DMS 273 treated with DMSO at 0.1 percent for 48 hours (cell line): ENCODE measurements at places on chromosomes 7 and 10.

DNA sequence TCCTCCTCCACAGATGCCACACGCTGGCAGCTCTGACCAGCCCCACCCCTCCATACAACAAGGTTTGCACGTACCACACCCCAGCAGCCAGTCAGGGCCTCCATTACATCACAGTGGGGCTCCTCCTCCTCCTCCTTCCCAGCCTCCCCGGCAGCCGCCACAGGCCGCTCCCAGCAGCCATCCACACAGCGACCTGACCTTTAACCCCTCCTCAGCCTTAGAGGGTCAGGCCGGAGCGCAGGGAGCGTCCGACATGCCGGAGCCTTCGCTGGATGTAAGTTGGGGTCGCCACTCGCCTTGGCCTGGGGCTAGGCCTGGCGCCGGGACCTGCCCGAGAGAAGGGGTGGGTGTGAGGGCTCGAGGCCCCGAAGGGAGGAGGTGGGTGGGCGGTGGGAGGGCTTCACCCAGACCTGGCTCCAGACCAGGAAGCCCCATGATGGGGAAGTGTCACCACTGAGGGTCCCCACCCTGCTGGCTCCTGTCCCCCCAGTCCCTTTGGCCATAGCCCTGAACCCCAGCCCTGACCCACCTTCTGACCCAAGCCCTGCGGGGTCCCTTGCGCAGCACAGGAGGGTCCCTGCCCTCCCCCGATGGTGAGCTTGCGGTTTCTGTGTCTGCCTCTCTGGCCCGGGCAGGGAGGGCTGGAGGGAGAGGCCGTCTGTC, 36.2 kb upstream of the PPIF start:
- DNase-seq = no peak

- DNase-seq = no peak
Observed at GRCh38 chr10:1123972-1124371, 67.8 kb downstream of the WDR37 start.

DNA sequence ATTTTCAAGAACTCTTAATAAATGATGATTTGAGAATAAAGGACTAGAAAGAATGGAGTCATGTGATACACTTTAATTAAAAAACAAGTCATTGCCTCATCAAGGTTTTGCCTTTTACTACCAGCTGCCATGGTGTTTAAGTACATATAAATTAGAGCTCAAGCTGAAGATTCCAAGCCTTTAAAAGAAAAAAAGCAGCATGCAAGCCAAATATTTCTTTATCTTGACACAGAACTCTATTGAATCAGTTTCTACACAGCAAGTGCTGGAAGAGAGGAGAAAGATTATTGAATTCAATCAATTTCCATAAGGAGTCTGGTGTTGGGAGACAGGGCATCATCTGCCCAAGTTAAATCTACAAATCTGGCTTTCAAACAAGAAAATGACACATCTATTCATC, 347.9 kb downstream of the WDR11 start:
- DNase-seq = no peak

GRCh38 chr10:132336064-132336746, 4.2 kb downstream of the LRRC27 start:
- no peak for DNase-seq

DNA sequence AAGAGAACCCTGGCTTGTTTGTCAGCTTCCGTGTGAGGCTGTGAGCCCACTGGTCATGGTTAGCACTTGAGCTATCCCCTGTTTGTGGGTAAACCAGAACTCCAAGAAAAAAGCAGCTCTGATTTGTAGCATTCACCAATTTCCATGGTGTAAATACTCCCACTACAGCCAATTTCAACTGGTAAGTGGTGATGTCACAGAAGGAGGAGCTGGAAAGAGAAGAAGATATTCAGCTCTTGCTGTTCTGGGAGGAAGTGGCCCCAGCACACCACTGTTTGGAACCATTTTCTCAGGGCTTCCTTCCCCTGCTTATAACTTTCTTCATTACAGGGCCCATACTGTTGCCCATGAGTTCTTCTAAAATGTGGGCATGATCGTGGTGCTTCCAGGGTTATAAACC, 500.1 kb upstream of the ZMIZ1 start:
- no peak for DNase-seq

GRCh38 chr7:106609416-106609815, 51.5 kb downstream of the CCDC71L start:
- no peak for DNase-seq

DNA sequence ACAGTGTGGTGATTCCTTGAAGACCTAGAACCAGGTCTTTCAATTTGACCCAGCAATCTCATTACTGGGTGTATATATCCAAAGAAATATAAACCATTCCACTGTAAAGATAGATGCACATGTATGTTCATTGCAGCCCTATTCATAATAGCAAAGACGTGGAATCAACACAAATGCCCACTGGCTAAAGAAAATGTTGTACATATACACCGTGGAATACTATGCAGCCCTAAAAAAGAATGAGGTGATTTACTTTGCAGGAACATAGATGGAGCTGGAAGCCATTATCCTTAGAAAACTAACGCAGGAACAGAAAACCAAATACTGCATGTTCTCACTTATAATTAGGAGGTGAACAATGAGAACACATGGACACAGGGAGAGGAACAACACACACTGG, 278.0 kb upstream of the KCND2 start:
- DNase-seq = no peak

DNA sequence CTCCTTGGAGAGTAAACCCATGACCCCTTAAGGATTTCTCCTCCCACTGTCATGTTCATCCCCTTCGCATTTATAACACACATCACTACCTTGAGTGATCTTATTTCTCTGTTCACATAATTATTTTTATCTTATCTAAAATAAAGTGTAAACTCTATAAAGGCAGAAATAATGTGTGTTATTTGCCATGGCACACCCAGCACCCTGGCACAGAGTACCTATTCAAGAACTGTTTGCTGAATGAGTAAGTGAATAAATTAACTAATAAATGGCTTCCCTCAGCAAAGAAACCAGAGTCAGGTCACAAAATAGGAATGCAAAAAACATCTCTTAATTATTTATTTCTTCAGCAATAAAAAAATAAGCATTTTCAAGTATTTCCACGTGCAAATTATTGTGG, 330.3 kb upstream of the GHITM start:
- DNase-seq = no peak

DNA sequence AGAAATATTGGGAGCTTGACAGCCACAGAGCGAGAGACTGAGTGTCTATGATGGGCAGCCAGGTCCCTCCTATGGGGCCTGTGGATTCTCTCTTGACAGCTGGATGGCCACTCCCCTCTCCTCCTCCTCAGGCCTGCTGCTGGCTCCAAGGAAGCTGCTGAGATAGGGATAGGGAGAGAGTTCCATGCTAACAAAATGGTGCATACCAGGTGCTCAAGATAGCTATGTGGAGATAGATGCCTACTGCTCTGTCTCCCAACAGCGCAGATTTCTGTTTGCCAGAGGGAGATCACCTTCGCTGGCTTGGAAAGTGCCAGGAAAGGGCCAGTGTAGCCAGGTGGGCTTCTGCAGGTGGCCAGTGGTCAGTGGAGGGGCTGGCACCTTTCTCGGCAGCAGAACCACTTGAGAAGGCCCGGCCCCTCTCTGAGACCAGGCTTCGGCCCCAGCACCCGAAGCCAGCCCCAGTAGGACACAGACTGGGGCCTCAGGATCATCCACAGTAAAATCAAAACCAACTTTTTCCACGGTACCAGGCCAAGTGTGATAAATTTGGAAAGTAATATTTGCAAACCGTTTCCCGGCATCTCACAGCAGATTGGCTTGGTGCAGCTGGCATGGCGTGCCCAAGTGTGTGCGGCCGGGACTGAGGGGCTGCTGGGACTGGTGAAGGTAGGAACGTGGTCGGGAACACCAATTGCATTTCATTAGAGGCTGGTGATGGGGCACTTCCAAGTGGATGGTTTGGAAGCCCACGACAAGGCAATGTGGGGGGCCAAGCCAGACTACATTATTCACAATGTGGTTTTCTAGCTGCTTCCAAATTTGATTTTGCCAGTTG, 139.6 kb downstream of the PTPN20 start:
- DNase-seq = no peak

DNA sequence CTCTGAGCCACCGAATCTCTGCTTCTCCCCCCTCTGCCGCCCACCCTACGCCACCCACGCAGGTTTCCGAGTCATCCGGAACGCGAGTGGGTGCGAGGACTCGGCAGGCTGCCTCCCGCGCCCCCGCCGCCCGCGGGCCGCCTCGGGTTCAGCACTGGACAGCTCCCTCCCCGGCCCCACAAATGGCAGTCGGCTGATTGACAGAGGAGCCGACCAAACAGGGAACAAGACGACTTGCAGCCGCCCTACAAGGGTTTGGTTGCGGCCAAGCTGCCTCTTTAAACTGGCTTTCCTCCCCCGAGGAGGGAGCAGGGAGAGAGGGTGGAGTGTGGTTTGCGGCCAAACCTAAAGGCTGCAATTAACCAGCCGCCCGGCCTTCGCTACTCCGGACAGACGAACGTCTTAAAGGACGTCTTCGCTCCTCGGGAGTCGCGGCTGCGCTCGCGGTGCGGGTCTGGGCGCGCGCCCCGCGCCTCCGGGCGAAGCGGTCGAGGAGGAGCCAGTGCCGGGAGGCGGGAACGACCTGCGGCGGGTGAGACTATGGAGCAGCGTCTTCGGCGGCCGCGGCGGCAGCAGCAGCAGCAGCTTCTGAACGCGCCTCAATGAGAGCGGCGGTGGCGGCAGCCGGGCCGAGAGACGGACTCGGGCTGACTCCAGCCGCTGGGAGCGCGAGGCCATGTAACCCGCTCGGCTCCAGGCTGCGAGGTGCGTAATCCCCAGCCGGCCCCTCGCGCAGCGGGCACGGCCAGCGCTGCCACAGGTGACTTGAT, at the start of gene GPR158:
TSS of gene GPR158 (plus strand) at position 541 of the 770 bp plus-strand sequence. CDS start 420 bp downstream, outside the sequence.
- DNase-seq = peak; percentile 42

- DNase-seq = no peak
Observed at GRCh38 chr7:18429547-18429946, 66.0 kb upstream of the HDAC9 start.

DNA sequence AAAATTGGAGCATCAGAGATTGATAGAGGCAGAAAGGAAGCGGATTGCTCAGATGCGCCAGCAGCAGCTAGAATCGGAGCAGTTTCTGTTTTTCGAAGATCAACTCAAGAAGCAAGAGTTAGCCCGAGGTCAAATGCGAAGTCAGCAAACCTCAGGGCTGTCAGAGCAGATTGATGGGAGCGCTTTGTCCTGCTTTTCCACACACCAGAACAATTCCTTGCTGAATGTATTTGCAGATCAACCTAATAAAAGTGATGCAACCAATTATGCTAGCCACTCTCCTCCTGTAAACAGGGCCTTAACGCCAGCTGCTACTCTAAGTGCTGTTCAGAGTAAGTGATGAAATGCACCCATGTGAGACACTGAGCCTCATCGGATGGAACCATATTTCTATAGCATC, 33.1 kb downstream of the STAMBPL1 start:
- peak; percentile 57 for DNase-seq

DNA sequence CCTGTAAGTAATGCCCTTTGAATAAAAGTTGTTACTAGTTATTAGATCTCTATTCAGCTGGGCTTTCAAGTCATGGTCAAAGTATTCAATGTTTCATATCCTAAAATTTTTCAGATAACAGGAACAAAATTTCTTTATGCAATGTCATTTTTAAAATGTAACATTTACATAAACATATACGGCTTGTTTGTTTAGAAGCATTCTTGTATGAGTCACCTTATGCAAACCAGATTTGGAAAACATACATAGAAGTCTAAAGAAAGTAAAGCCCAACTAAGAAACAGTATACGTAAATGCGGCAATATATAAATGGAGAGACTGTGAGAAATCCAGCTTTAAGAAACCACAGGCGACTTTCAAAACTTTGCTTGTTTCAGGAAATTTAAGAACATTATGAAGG, 10.5 kb downstream of the TMEM168 start:
- no peak for DNase-seq

DNA sequence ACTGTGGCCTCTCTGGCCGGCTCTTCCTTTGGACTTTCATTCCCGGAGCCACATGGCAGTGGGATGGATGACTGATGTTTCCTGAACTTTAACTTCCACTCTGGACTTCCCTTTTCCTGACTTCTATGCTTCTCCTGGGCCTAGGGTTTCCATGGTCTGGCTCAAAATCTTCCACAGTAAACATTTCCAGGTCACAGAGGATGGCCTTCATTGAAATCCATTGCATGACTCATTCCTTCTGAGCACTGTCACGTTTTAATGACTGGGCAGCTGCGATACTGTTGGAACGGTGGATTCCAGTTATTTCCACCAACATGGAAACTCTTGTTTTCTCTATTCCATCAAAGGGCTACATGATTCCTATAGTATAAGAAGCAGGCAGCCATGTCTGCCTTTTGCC, 24.4 kb upstream of the ZNF273 start:
- no peak for DNase-seq

- DNase-seq = no peak
Observed at GRCh38 chr7:27640884-27641574, 21.7 kb downstream of the HIBADH start.

- no peak for DNase-seq
Observed at GRCh38 chr7:51224811-51225595, 91.6 kb downstream of the COBL start.

GRCh38 chr10:29532256-29532878, 102.4 kb downstream of the SVIL start:
- DNase-seq = no peak

GRCh38 chr10:132619927-132620326, 82.3 kb downstream of the INPP5A start:
- DNase-seq = no peak

- DNase-seq = no peak
Observed at GRCh38 chr7:40221836-40222235, 87.0 kb downstream of the SUGCT start.

DNA sequence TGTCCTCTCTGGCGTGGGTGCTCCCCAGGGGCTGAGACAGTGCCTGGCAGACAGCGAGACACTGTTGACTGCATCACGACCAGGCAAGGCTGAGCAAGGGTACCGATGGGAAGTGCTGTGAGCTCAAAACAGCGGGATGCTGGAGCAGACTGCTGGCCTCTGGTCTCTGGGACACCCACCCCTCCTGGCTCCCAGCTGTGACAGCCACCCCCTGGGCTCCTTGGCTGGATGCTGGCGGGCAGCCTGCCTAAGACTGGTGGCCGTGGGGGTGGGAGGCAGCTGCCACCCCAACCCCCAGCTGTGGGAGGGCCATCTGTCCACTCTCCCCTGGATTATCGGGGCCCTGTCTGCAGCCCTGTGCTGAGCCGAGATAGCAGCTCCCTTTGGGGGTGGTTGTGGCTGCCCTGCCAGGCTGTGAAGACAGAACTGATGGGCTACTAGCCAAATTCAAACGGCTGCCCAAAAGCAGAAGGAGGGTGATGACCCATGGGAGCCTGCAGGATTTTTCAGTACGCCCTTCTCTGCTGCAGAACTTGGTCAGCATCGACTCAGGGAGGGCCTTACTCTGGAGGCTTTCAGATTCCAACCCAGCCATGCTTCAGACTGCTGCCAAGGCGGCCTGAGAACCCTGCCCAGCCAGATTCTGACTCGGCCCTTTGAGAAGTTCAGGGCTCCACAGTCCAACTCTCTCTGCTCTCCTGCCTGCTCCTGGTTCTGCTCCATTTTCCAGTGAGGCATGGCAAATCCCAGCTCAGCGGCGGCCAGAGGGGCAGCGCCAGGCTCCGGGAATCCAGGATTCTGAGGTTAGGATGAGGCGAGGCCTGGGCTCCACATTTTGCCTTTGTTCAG, 125.3 kb downstream of the NEURL1 start:
- DNase-seq = peak; percentile 70
